Astrocyte (in vitro differentiated cells and primary cell): ENCODE measurements at places on chromosomes 1 and 21. TPM values are rescaled to one million over a fixed set of nuclear protein-coding genes. Genes with fewer than 3 reads are reported as not detected.

The TTC39A gene
- 0.67 and 1.4 TPM in 2 replicates for total RNA-seq

The PTAFR gene
- 0.24 and 0.32 TPM in 2 replicates for total RNA-seq

- DNase-seq, result no peak
Measured at GRCh38 chr1:167627865-167628641, 2.0 kb upstream of the RCSD1 start.

DNA sequence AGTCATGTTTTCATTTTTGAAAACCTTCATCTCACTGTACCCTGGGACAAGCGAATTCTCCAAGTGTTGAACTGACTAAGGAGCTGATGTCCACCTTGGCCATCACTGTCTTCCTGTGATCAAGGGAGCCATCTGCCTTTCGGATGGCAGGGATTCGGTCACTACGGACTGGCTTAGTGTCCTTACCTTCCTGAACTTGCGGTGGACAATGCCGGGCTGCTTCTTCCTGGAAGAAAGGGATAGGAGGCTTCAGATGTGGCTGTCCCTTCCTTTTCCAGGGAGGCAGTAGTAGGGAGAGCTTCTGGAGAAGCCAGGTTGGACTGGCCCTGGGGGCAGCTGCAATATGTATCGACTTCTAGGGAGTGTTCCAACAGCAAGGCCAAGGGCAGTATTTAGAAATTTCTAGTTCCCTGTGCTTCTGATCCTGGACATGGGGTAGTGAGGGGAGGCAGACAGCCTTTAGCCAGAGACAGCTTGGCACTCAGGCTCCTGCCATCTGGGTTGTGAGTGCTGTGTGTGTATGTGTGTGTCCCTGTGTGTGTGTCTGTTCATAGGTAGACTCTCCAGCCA lies 114.6 kb downstream of the IER5 start:
- DNase-seq, result no peak

The MNDA gene
- total RNA-seq, result not detected in 2 replicates

DNA sequence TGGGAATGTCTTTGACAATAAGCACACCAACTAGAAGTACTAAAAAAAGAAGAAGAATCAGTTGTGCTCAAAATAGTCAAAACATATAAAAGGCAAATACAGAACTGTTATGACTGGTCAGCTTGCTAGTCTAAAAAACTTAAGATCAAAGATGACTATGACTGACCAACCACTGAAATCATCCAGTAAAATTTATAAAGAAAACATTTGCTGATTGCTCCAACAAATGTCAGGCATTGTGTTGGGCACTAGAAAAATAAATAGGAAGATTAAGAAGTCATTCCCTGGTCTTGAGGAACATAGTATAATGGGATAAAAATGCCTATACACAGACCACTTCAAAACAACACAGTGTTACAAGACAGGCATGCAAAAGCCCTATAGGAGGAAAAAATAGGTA lies 9.3 kb upstream of the ANGPTL3 start:
- DNase-seq, result peak; percentile 39

The CD1E gene
- total RNA-seq, result not detected in 2 replicates
